ENCODE measurements at places on chromosomes 16 and 17. TPM values are rescaled to one million over a fixed set of nuclear protein-coding genes. Genes with fewer than 3 reads are reported as not detected.

The HAS3 gene
- 12.0 TPM for total RNA-seq

The LITAFD gene
- not detected for total RNA-seq

The MVP gene
- total RNA-seq, result 540 TPM

The CD7 gene
- 9.7 TPM for total RNA-seq

The XAF1 gene
- total RNA-seq, result 14.8 TPM

The SCGB1C2 gene
- not detected for total RNA-seq

The SLFN14 gene
- total RNA-seq, result not detected

The SLC47A1 gene
- 0.96 TPM for total RNA-seq

The TBC1D3K gene
- not detected for total RNA-seq

The GCGR gene
- 0.64 TPM for total RNA-seq

The GLTPD2 gene
- total RNA-seq, result not detected

The PIMREG gene
- 8.4 TPM for total RNA-seq

GRCh38 chr17:4438162-4438944 lies 4.6 kb downstream of the SPNS3 start:
- DNase-seq, result no peak

GRCh38 chr17:76179496-76180467 lies 38.7 kb upstream of the FOXJ1 start:
- no peak for DNase-seq

GRCh38 chr16:78246559-78246958 lies 147.1 kb downstream of the WWOX start:
- DNase-seq, result no peak

DNA sequence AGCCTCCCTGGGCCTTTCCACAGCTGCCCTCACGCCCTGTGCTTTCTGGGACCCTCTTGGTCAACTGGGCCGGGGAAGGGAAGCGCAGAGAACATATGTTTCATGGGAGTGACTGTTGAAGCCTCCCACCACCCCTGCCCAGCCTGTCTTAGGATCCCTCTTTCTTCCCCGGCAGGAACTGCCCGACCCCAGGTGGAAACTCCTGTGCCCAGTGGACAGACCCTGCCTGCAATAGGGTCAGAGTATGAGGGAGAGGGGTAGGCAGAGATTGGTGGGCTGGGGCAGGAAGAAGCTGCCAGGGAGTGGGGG lies 10.5 kb downstream of the HEXIM2 start:
- DNase-seq, result no peak

DNA sequence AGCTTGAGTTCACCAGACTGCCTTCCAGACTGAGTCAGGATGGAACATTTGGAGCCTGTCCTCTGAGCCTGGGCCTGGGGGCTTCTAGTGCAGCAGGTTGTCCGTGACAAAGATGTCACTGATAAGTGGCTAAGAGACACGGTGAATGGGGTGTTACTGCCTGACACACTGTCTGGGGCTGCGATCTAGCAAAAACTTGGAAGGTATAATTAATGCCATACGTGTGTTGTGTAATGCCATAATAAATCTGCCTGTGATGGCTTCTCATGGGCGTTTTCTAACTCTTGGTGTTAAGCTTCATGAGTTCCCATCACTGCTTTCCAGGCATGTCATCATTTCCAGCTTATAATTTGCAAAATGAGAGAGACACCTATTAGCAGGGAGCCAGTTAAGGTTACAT lies 215.4 kb downstream of the UTP18 start:
- DNase-seq, result no peak

DNA sequence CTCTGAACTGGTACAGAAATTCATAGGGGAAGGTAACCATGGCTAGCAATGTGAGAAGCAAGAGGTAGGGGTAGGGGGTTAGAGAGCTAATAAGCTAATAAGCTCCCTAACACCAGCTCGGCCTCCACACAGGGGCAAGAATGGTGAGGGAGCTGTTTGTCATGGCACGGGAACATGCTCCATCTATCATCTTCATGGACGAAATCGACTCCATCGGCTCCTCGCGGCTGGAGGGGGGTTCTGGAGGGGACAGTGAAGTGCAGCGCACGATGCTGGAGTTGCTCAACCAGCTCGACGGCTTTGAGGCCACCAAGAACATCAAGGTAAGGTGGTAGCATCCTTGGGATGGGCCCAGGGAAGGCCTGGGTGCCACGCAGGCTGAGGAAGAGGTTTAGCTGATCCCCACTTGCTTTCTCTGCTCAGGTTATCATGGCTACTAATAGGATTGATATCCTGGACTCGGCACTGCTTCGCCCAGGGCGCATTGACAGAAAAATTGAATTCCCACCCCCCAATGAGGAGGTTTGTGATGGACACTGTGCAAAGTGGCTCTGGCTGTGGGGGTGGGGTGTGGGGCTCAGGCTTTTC lies 3.5 kb upstream of the FTSJ3 start:
- DNase-seq, result no peak

DNA sequence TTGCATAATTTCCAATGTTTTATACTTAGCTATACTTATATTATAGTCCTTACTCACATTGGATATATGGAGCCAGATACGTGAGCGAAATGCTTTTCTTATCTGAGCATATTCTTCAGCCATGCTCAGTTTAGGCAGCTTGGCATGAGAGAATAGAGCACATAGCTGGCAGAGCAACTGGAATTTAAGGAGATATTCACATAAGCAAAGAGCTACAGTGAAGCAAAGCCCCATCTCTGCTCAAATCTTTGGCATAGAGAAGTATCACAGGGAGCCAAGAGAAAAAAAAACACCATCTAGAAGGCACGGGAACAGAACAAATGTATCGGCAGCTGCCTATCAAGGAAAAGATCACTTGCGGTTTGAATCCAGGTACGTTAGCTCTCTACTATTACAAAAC lies 734.2 kb upstream of the KIF2B start:
- no peak for DNase-seq

- DNase-seq, result peak; percentile 44
These were observed 30.0 kb downstream of the TBC1D16 start for GRCh38 chr17:80005360-80006338.

DNA sequence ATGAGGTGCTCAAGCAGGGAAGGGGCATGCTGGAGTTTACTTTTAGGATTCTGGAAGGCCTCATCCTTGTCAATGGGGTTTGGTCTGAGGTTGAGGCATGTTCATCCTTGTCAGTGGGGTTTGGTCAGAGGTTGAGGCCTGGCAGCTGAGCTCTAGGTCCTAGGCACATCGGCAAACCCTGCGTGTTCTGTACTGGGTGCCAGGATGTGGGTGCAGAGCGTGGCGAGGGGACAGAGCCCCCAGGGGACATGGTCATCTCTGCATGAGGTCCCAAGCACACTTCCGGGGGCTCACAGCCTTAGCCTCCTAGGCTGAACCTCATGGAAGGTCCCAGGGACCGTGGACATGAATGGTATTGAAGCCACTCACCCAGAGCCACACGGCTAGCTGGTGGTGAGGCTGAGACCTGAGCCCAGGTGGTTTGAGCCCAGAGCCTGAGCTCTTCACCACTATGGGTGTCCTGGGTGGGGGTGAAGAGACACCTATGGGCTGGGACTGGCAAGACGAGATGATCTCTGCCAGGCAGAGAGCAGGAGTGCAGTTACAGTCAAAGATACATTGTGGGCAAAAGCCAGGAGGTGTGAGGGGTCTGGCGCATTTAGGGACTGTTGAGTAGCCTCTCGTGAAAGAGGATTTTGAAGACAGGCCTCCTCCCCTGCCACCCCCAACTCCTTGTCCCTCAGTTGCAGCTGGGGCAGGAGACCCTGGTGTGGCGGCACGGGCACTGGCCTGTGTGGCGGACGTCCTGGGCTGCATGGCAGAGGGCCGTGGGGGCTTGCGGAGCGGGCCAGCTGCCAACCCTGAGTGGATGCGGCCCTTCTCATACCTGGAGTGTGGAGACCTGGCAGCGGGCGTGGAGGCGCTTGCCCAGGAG lies 19.3 kb downstream of the FCSK start:
- DNase-seq, result no peak

DNA sequence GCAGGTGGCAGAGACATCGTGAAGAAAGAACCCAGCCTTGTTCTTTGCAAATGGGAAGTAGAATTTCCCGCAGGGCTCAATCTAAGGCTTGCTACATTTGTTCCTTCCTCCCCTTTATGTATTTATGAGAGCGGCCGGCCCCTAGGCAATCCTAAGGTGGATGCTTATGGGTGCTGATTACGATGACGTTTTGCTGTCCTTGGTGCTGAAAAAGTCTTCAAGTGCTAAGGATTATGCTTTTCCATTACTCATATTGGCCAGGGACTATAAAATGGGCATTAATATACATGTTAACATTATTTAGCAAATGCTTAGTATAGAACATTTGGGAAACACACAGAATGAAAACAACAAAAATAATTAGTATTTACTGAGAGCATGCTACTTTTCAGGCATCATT lies 313.3 kb upstream of the XYLT1 start:
- DNase-seq, result no peak

- DNase-seq, result peak; percentile 67
These were observed 596 bp downstream of the UNKL start for GRCh38 chr16:1413684-1414531.

DNA sequence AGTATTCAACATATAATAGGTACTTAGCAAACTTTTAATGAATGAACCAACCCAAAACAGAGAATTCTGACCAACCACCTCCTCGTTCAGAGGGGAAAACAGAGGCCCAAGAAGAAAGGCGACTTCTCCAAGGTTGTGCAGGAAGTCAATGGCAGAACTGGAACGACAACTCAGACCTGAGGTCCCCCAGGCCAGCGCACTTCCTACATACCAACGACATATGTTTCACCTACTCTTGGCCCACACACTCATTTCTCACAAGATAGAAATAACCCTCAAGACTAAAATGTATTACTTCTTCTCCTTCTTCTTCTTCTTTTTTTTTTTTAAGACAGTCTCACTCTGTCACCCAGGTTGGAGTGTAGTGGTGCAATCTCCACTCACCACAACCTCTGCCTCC lies 14.4 kb downstream of the CHCT1 start:
- no peak for DNase-seq

DNA sequence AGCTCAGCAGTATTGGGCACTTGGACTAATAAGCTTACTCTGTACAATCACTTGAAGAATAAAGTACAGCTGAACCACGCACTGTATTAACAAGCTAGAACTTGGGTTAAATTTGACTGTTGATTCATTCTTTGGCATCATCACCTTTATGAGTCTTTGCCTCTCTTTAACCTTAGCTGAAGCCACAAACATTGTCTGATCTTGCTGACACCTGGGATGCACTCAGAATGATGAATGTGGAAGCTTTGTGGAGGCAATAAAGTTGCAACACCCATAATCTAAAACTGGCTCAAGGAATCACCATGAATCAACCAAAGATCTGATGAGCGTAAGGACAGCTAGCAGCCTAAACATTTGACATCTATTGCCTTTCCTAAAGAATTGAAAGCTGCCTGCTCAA lies 590.6 kb upstream of the SOX9 start:
- DNase-seq, result no peak

DNA sequence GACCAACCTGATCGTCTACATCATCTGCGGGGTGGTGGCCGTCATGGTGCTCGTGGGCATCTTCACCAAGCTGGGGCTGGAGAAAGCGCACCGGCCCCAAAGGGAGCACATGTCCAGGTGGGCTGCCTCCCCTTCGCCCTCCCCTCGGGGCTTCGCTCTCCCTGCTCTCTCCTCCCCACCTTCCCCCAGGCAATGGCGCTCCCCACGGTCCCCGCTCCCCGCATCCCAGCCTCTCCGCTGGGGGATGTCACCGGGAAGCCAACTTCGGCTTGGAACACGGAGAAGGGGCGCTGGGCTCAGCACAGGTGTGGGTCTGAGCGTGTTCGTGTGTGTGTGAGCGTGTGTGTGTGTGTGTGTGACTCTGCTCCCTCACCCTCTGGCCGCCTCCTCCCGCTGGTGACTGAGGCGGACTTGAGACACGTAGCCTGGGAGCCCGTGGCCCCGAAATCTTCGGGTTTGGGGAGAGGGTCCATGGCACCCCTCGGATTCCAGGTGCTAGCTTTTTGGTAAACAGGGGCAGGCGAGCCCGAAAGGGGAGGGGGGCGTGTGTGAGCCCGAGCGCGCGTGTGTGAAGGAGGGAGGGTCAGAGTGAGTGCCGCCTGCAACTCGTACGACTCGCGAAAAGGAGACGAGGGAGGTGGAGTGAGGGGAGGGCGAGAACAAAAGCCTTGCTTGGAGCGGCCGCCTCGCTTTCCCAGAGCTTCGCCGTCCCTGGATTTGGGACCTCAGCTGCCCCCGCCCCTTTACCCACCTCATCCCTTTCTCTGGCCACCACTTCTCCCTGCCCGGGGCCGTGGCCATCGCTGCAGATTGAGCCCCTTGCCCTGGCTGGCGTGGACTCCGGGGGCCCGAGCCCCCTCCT lies 1.3 kb downstream of the SHISA9 start:
- no peak for DNase-seq

DNA sequence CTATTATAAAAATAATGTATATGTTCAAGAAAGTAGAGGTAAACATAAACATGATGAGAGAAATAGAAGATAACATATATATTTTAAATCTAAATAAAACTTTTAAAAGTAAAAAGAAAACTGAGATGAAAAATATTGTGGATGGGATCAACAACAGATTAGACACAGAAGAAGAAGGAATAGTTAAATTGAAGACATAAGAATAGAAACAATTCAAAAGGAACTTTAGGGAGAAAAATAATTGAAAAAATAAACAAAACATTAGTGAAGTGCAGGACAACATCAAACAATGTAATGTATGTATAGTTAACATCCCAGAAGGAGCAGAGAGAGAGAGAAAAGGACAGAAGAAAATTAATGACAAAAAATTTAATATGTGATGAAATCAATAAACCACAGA lies 228.1 kb upstream of the TNRC6C start:
- DNase-seq, result no peak

DNA sequence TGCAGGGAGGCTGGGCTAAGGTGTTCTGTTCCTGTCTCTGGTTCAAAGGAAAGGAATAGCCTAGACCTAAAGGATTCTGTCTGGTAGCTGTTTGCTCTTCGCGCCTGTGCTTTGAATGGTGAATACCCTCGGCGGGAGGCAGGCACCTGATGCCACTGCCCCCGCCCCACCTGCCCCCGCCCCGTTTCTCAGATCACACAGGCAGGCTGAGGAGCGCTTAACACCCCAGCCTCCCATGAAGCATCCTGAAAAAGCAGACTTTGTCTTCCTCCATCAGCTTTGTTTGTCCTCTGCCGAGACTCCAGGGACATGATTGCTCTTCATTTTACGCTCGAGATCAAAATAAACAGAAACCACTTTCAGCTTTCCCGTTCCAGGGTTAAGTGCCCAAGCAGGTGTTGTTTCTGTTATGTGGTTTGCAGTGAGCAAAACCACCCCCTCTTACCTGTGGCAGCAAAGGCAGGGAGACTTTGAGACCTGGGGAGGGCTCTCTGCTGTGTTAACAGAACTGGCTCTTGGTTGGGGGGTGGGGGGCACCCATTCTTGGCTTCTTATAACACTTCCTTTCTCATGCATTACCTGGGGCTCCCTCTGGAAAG lies 452.1 kb downstream of the WWOX start:
- DNase-seq, result no peak

GRCh38 chr17:2803386-2803785 lies 7.1 kb downstream of the RAP1GAP2 start:
- no peak for DNase-seq

- DNase-seq, result no peak
These were observed 1.5 kb downstream of the MCRIP1 start for GRCh38 chr17:81831563-81831956.

- no peak for DNase-seq
These were observed 29.8 kb upstream of the ITGAX start for GRCh38 chr16:31325171-31325570.

- no peak for DNase-seq
These were observed 26.3 kb downstream of the ACTG1 start for GRCh38 chr17:81486199-81486810.
